A673 (cell line): ENCODE measurements at places on chromosomes 7 and 10. TPM values are rescaled to one million over a fixed set of nuclear protein-coding genes. Genes with fewer than 3 reads are reported as not detected.

VWA2 gene
- total RNA-seq: not detected in 2 replicates

CALML3 gene
- not detected in 2 replicates for total RNA-seq

THSD7A gene
- total RNA-seq: 0.55 and 0.64 TPM in 2 replicates

OIT3 gene
- total RNA-seq: not detected in 2 replicates

FEZF1 gene
- 85.9 and 114 TPM in 2 replicates for total RNA-seq

GIMAP1 gene
- not detected in 2 replicates for total RNA-seq

OR13A1 gene
- not detected in 2 replicates for total RNA-seq

BZW2 gene
- 173 and 175 TPM in 2 replicates for total RNA-seq

OR6B1 gene
- total RNA-seq: not detected in 2 replicates

CTAGE6 gene
- total RNA-seq: 0.17 TPM in 1 of 2 replicates, not detected in the other

CTAGE8 gene
- 2.1 and 2.8 TPM in 2 replicates for total RNA-seq

SPDYE8 gene
- not detected in 2 replicates for total RNA-seq

INMT gene
- 0.11 and 0.17 TPM in 2 replicates for total RNA-seq

EGR2 gene
- 14.5 and 18.3 TPM in 2 replicates for total RNA-seq

SPDYE2 gene
- total RNA-seq: not detected in 2 replicates

AKR1C2 gene
- 16.2 and 23.5 TPM in 2 replicates for total RNA-seq

BEND7 gene
- 14.8 and 19.5 TPM in 2 replicates for total RNA-seq
